ENCODE measurements at places on chromosomes 12 and 14. TPM values are rescaled to one million over a fixed set of nuclear protein-coding genes. Genes with fewer than 3 reads are reported as not detected.

ITGB7 gene
- 0.73 TPM for polyA plus RNA-seq

GRCh38 chr12:98645572-98646067 is 530 bp downstream of the APAF1 start:
- no peak for DNase-seq

DNA sequence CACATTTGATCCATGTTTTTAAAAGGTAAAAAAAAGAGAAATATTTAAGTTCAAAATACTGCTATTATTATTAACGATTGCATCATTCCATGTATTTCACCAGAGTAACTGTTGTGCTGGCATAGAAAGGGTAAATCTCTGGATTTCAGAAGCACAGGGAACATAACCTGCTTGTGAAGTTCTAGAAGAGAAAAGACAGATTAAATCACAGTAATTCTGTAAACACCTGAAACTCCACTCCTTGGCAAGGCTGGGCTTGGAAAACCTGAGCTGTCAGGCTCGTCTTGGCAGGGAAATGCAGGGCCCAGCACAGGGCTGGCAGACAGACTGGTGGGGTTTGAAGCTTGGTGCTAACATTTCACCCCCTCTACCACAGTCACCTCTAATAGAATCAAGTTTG is 35.1 kb downstream of the SVOP start:
- no peak for DNase-seq

DNA sequence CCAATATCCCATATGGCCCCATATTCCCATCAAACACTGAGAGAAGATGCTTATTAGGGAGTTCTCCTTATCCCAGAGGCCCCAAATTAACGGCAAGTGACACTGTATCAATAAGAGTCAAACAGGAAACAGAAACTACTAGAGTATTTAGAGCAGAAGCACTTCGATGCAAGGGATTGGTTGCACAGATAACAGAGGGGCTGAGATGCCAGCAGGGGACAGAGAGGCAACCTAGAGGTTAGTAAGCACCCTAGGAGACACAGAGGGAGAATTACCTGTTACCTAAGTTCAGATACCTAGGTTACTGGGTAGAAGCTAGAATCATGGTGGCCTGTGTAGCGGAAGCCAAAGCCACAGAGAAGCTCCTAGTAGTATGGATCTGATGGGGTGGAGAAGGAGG is 2.9 kb downstream of the HEBP1 start:
- DNase-seq = no peak

- no peak for DNase-seq
These were observed 61.7 kb upstream of the RFLNA start for GRCh38 chr12:124233041-124233796.

- DNase-seq = no peak
These were observed 76.0 kb upstream of the ST8SIA1 start for GRCh38 chr12:22410486-22410885.

- no peak for DNase-seq
These were observed 183.2 kb upstream of the MYL2 start for GRCh38 chr12:111103583-111103982.

LTBP2 gene
- polyA plus RNA-seq = 6.1 TPM

DNA sequence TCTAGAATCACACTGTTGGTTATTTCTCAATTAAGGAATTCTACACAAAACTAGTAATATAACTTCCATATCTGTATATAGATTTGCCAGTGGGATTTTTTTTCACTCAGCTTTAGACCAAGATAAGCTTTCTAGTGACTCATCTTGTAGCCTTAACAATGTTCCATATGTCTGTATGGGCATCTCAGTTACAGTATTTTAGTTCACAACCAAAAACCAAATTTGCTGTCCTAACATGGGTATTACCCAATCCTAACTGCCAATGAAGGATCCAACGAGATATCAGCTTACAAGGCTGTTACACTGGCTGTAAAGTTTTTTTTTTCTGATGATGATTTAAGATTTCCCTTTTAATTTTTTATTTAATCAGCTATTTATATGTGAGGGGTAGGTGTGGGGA is 31.5 kb upstream of the KRR1 start:
- DNase-seq = no peak

- no peak for DNase-seq
These were observed 677.2 kb downstream of the AACS start for GRCh38 chr12:125742413-125742812.

FGF23 gene
- not detected for polyA plus RNA-seq

SALL2 gene
- 0.33 TPM for polyA plus RNA-seq

LRR1 gene
- 7.2 TPM for polyA plus RNA-seq

UBR7 gene
- 16.6 TPM for polyA plus RNA-seq

- peak; percentile 65 for DNase-seq
These were observed 125.3 kb upstream of the HIF1A start for GRCh38 chr14:61569812-61570548.

- DNase-seq = peak; percentile 84
These were observed 25.6 kb downstream of the CALCOCO1 start for GRCh38 chr12:53701518-53702264.

GPR132 gene
- polyA plus RNA-seq = 0.14 TPM

- no peak for DNase-seq
These were observed 222.4 kb downstream of the GLT1D1 start for GRCh38 chr12:129075460-129076208.

DNA sequence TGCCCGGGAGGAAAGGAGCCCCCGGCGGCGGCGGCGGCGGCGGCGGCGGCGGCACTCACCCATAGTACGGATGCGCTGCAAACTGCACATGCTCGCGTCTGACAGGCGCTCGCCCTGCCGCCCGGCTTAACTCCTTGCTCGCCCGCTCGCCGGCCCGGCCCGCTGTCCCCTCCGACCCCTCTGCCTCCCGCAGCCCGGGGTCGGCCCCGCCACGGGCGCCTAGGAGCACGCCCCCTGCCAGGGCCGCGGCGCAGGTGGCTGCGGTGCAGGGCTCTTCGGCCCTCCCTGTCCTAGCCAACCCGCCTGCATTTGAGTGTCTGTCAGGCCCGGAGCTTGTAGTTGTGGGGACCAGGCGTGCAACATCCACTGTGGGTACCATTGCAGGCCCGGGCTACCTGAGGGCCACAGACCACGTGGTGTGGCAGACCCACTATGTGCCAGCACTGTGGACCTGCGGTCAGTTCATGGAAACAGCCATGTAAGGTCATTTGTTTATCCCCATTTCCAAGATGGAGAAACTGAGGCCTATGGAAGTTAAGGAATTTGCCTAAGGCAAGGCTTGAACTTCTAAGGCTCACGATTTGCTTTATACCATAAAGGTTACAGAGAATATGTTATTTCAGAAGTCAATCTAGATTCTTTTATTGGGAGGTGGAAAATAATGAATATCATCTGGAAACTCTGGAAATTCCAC is 17.6 kb upstream of the PLEKHH1 start:
- DNase-seq = peak; percentile 49

GPATCH2L gene
- 6.2 TPM for polyA plus RNA-seq

TC2N gene
- polyA plus RNA-seq = 2.3 TPM

DNA sequence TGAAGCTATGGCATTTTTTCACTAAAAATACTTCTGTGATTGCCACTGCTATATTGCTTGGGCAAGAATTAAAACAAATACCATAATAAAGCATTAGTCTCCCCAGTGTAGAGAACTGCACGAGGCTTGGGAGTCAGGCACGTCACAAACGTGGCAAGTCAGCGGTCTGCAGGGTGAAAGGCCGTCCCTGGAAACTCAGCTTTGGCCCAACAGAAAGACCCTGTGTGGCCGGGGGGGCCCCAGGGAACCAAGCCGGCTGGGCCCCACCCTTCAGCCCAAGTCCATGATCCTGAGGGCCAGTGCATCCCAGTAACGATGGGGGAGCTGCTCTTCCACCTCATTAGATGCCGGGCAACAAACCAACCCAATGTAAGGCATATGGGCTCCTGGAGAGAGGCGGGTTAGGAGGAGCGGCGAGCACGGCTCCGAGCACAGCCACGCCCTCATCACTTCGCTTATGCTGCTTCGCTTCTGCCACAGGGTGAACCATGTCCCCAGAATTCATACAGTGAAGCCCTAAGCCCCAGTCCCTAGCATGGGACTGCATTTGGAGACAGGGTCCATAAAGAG is 50.9 kb upstream of the GPR68 start:
- DNase-seq = no peak

DNA sequence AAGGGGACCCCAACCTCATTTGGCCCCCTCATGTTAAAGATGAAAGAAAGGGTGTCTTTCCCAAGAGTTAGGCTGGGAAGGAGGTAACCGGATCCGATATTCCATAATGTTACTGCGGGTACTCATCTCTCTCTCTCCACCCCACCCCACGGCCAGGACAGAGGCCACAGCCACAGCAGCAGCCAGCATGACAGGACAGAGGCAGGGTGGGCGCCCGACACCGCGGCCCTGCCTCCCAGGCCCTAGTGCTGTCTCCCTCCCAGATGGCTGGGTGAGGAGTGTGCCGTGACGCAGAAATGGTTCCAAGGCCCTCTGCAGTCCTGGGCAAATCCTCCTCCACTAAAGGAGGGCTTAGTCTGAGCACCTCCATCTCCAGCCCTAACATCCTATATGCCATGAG is 6.2 kb downstream of the SLC6A12 start:
- no peak for DNase-seq

DNA sequence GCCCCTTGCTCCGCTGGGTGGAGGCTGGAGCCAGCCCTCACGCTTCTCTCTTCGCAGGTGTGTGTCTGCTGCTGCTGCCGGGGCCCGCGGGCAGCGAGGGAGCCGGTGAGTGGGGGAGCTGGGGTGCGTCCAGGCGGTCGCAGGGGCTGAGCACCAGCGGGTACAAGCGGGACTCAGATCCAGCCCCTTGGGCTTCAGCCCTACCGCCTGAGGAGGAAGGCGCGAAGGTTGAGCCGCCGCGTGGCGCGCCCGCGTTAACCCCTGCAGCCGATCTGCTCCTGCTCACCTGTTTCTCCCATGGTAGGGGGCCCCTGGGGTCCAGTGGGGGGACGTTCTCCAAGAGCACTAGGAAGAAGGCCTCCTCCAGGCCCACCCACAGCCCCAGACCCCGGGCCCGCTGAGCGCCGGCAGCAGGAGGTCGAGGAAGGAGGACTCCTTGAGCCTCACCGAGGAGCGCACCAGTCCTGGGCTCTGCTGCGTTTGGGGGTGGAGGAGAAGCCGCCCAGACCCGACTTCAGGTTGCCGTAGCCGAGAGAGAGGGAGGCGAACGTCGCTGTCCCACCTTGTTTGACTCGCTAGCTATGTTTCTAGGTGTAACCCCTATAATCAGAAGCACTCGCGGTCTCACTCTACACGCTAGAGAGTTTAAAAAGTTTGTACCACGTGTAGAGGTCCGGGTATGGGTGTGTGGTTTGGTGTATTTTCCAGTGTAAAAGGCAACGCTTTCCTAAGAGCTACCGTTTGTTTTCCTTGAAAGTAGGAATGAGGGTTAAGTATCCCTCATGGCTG is 834 bp downstream of the COCH start:
- DNase-seq = no peak

COX6A1 gene
- 96.6 TPM for polyA plus RNA-seq

LPAR5 gene
- polyA plus RNA-seq = 0.20 TPM

GRCh38 chr12:44507461-44507860 is 368.7 kb downstream of the NELL2 start:
- DNase-seq = no peak

- DNase-seq = peak; percentile 68
These were observed 27.8 kb upstream of the GPR132 start for GRCh38 chr14:105093038-105093430.

DNA sequence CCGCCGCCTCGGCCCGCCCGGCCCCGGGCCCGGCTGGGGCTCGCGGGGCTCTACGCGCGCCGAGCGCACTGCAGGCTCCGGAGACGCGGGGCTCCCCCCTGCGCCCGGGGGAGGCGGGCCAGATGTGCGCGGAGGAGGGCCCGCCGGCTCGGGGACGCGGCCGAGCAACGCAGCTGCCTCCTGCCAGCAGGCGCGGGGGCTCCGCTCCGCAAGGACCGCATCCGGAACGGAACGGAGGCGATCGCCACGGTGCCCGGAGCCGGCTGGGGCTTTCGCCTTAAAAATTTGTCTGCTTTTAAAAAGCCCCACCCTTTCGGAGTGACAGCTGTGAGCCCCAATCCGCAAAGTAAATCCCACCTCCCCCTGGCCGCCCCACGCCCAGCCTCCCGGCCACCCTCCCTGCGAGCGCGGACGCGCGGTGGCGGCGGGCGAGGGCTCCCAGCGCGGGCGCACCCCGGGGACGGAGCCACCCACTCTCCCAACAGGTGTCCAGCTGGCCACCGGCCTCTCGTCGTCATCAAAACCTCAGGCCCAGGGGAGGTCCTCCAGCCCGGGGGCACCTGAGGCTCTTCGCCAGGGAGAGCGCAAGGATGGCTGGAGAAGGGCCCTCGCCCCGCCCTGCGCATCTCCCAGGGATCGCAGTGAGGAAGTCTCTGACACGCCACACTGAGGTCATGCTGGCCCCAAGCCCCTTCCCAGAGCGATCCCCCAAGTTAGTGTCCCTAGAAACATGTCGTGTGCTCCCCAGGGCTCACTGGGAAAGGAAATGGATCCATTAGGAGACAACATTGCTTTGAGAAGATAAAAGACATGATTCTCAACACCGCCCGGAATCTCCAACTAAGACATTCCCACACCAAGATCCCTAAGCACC is at the start of gene TMEM132D:
Gene TMEM132D, minus strand, starts transcription at position 70 of the 874 bp plus-strand sequence.
- DNase-seq = no peak

RD3L gene
- not detected for polyA plus RNA-seq

MGP gene
- polyA plus RNA-seq = 57.5 TPM

DNA sequence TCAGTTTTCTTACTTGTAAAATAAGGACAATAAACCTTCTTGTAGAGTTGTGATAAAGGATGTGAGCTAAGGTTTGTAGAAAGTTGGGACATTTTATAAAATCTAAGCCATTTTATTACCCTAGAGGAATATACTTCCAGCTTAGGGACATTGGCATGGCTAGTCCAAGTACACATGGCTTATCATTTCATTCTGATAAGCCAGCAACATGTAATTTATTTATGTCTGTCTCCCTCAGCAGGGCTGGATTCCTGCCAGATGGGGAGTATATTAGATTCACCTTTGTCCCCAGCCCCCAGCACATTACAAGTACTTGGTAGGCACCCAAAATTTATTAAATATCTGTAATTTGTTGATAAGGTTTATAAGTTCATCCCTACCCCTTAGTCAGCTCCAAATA is 6.3 kb upstream of the ATG14 start:
- DNase-seq = no peak

DNA sequence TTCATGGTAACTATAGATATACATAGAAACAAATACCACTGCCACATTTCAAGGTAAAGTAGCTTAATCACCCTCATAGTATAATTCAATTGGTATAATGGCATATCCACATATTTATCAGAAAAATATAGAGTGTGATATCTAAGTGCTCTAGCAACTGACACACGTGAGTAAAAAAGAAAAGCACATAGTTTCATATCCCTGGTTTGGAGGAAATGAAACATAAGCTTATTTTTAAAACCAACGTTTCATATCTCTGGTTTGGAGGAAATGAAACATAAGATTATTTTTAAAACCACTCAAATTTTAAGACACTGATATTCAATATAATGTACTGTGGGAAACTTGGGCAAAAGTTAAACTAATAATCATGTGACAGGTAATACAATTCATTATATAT is 2.1 kb downstream of the OR6C70 start:
- DNase-seq = no peak

Data from psoas muscle (tissue), 8 donors.